Activated T-cell treated with anti-CD3 and anti-CD28 coated beads, Interleukin-2, amount 50 U/mL, for 4 hours (primary cell): ENCODE measurements at places on chromosomes 11 and 22.

- DNase-seq = no peak
Measured at GRCh38 chr11:9740202-9740883, 76.5 kb downstream of the SWAP70 start.

- no peak for DNase-seq
Measured at GRCh38 chr22:45510376-45511232, 7.9 kb downstream of the FBLN1 start.

GRCh38 chr11:134957540-134958335, 545.7 kb upstream of the B3GAT1 start:
- DNase-seq = no peak

GRCh38 chr11:42901084-42901483, 410.7 kb upstream of the API5 start:
- no peak for DNase-seq

DNA sequence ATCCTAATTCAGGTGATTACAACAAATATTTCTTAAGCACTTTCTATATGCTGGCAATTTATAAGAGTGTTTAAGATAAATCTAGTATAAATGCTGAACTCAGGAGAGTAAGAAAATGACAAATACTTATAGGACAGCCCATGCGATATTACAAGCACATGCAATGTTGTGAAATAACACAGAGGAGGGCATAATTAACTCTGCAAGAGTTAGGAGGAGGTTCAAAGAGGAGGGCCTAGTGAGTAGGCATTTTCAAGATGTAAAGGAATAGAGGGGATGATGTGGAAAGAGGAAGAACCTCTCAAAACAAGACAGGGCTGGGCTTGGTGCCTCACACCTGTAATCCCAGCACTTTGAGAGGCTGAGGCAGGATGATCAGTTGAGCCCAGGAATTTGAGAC, 37.1 kb upstream of the IL17RA start:
- DNase-seq = no peak

GRCh38 chr11:102966011-102966410, 10.5 kb upstream of the MMP13 start:
- DNase-seq = no peak

GRCh38 chr22:26536056-26536761, 23.9 kb upstream of the TFIP11 start:
- no peak for DNase-seq

DNA sequence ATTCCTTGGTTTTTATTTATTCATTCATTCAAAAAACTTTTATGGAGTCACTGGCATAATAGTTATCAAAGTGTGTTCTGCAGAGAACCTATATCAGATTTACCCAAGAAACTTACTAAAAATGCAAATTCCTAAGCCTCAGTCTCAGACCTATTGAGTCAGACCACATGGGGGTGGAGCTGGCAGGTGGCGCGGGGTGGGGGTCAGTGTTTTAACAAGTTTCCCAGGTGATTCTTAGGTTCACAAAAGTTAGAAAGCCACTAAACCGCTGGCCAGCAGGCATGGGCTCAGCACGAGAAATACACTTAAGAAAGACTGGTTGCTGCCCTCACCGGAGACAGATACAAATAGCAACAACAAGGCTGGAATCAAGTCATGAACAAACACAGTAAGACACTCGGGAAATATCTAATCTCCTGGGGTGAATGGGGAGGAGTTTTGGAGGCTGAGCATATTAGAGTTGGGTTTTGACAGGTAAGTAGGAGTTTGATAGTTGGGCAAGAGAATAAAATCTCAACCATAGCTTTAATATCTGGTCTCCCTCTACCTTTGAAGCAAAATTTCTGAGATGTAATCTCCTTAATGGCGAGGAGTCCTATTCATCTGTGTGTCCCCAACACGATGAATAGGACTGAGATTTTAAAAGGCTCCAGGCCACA, 167.5 kb upstream of the NECTIN1 start:
- DNase-seq = no peak

DNA sequence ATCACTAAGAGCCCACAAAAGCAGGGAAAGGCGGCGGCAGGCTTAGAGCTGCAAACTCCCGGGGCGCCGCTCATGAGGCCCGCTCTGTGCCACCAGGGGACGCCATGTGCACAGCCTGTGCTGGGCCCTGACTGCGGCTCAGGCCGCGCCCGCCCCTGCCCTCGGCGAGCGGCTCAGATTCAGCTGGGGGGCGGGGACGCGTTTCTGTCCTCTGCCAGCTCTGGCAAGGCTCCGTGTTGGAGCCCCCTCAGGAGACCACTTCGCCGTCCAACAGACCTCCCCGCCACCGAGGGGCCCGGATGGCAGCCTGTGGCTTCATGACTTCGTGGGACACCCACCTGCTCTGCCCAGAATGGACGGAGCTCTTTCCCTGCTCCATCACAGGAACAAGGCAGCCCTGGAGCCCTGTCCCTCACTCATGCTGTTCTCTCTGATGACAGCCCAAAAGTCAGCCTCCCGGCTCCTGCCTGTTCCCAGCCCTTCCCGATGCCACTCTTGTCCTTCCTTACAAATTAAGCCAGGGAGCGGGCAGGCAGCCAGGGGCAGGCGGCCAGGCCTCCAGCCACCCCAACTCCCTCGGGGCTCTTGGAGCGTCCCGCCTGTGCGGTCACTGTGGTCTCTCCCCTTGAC, 69.1 kb downstream of the NAT10 start:
- peak; percentile 82 for DNase-seq

DNA sequence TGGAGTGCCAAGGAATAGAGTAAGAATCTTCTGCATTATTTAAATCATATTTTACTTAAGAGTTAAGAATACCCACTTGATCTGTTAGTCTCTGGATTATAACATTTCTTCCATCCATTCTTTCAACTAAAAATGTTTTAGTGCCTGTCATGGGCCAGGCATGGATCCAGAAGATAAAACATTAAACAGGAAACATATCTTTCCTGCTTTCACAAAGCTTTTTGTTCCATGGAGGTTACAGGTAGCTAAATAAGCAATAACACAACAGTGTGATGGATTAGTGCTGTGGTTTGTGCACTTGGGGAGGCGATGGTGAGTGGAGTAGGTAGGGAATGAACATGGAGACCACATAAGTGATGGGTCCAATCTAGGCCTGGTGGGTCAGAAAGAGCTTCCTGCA, 258.5 kb downstream of the DDX10 start:
- DNase-seq = no peak

DNA sequence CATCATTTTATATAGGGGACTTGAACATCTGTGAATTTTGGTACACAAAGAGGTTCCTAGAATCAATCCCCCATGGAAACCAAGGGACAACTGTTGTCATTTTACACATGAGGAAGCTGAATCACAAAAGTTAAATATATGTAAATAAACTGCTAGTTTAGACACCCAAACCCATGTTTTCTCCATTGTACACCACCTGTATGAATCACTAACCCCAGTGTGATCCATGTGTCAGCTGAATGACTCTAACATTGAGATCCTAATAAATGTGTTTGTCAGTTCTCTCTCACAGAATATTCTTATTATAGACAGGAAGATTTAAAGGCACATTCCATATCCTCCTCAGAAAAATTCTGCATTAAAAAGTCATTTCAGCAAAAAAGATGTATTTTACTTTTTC, 83.3 kb downstream of the ATG16L2 start:
- DNase-seq = no peak

DNA sequence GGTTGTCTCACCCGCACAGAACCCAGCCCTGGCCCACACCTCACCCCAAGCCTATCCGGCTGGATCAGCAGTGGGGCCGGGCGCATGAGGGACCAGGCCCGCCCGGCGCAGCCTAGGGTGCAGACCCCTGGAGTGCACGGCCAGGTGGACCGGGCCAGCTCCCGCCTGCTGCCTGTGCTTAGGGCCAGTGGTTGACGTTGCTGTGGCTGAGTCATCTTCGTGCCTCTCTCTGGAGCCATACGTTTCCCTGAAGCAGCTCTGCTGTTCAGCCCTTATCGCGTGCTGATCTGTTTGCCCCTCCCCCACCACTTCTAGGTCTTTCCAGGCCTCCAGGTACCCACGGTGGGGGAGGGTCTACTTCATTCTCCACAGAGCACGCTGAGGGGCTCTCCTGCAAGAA, 39.5 kb downstream of the CDKN1C start:
- no peak for DNase-seq

GRCh38 chr11:64254326-64254725, 3.0 kb downstream of the PLCB3 start:
- DNase-seq = no peak

- no peak for DNase-seq
Measured at GRCh38 chr22:50035976-50036724, 21.9 kb downstream of the TTLL8 start.

DNA sequence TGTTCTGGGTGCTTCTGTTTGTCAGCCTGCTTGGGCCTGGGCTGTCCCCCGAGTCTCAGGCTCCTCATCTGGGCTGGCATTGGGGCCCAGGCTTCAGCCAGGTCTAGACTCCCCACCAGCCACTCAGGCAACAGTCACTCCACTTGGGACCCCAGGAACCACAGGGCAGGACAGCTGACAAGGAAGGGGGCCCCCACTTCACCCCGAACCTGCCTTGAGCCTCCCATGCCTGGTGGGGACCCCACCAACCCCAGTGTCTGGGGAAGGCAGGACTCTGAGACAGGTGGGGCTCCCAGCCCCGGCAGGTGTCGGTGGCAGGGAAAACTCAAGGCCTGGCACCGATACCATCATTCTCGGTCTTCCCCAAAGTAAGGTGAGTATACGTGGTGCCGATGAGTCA, 11.7 kb upstream of the LTO1 start:
- no peak for DNase-seq

DNA sequence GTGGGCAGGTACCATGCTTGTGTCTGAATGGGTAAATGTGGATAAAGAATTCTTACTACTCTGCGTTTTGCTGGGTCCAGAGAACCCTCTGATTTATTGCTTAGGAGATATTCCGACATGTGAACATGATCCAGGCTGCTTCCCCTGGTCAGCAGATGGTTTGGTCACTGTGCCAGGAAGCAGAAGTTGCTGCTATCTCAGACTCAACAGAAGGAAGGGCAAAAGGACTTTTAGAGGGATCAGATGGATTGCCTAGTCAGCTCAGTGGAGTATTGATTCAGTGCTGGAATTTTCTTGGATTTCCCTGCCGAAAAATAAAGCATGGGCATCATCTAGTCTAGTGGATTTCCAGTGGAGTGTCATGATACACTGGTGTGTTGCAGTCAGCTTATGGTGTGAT, 440.1 kb downstream of the NTM start:
- no peak for DNase-seq

DNA sequence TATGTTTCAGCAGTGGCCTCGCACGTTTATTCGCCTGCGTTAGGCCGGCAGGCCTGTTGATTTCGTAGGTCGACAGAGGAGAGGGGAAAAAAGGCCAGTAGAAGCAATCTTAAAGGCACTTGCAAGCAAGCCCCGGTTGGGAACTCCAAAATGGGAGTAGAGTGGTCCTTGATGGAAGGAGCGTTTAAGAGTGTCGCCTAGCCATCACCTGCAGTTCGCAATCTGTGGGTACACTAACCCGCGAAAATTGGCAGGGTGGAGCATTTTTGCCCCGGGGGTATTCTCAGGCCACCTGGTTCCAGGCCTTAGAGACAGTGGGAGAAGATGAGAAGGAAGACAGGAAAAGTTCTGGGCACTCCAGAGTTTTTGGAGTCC, 1.1 kb downstream of the EWSR1 start:
- no peak for DNase-seq

DNA sequence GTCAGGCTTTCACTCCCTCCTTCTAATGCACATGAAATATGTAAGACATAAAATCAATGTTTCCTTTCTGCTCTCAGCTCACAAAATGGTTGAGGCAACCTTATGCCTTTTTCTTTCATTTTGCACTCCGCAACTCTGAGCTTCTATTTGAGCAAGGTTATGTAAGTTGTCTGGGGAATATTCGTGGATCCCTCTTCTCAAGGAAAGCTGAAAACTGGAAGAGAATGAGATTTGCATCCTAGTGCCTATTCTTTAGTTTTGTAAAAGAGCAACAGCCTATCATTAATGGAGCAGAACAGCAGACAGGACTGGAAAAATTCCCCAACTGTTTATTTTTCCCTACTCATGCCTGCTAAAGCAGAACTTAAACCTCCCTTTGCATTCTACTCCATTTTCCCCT, 141.7 kb downstream of the FAM76B start:
- DNase-seq = no peak

GRCh38 chr22:38455530-38456271, 702 bp upstream of the KCNJ4 start:
- DNase-seq = no peak

- no peak for DNase-seq
Measured at GRCh38 chr22:24752088-24752623, 22.4 kb downstream of the PIWIL3 start.

- DNase-seq = no peak
Measured at GRCh38 chr11:46463701-46464421, 72.3 kb upstream of the CHRM4 start.

DNA sequence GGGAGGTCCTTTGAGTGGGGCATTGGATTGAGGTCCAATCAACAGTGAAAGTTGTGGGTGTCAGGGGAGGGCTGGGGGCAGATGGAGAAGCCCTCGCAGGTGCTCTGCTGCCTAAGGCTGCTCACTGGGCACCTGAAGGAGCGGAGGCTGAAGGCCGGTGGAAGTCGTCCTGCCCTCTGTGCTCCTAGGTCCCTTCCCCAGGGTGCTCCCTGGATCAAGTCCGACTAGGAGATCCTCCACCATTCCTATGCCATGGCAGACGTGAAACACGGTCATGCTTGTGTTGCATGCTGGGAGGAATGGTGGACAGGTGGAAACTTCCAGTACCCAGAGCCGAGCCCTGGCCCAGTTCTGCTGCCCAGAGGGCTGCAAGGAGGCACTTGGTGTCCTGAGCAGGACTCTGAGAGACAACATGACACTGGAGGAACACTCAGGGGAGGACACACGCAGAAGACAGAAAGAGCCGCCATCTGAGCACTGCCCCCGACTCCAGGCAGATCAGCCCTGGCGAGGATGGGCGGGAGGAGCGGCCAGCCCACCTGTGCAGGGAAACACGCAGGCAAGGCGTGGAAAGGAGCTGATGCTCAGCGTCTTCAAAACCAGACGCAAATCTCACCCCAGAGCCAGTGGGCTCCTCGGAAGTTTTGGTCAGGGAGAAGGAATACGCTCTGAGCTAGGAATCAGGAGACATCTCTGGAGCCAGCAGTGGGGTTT, 786.8 kb downstream of the BRD1 start:
- no peak for DNase-seq
